ENCODE measurements at places on chromosomes 6 and 20. TPM values are rescaled to one million over a fixed set of nuclear protein-coding genes. Genes with fewer than 3 reads are reported as not detected.
A peak's percentile ranks its signal among the peaks of the same experiment; 100 is the strongest.

DNA sequence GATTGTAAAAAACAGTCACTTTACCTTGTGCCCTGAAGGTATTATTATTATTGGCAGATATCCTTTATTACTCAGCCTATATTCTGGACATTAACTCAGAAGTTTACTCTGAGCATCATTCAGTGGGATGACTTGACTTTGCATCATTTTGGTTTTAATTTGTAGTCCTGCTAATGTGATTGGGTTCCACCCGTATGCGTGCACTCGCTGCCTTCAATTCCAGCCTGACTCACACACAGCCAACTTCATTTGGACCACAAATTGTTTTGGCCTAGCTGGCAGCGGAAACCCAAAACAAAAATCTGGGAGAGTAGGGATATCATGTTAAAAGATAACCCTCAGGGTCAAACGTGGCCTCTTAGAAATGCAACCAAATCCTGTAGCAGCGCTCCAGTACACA is 704.4 kb upstream of the SLC35B3 start:
- peak; percentile 0 for DNase-seq

- DNase-seq: no peak
These were observed 54.4 kb downstream of the PCNA start for GRCh38 chr20:5065166-5065878.

DNA sequence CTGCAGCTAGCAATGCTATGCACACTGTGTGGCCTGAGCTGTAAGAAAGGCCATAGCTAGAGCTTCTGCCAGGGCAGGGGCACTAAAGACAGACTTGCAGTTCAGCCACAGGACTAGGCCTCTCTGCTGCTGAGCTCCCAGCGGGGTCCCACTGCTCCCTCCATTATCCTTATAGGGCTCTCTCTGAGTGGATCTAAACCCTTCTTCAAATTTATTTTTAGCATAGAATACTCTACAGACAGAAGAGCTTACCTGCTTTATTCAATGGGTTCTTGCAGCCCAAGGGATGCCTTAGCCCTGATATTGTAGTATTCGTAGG is 100.9 kb upstream of the MLN start:
- DNase-seq: no peak

DNA sequence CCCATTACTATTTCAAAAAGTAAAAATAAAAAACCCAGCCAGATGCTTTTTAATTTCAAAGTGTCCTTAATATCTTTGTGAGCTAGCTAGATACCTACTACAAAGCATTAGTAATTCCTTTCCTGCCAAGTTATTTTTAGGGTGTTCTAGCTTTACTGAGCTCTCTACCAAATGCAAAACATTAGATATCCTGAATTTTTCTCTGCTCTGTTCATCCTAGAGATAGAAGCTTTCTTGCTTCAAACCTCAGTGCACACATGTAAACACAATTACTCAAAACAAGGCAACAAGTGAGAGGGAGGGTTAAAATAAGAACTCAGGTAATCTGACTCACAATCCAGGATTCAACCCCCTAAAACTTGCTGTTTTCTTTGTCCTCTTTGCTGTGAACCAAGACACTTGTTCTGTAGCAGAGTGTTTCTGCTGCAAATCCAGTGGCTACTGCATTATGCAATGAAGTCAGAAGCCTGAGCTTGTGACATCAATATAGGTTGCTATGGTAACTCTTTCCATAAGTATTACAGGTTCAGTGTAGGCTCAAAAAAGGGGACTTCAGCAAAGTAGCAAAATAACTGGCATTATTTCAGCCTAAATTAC is 72.6 kb upstream of the STXBP5 start:
- DNase-seq: no peak

DNA sequence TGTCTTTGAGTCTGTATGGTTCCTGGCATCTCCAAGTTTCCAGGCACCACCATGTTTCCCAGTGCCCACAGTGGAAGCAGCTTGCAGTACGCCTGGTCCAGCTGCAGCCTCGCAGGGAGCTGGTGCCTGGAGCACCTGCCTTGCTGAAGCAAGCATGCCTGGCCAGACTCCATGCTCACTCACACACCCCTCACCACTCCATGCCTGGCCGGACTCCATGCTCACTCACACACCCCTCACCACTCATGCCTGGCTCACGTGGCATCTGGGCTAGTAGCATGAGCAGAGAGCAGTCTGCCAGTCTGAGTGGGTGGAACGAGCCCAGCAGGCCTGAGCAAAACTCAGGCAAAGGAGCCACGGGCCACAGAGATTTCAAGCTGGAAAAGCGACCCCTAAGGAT is 214.3 kb downstream of the TFAP2C start:
- DNase-seq: no peak

DNA sequence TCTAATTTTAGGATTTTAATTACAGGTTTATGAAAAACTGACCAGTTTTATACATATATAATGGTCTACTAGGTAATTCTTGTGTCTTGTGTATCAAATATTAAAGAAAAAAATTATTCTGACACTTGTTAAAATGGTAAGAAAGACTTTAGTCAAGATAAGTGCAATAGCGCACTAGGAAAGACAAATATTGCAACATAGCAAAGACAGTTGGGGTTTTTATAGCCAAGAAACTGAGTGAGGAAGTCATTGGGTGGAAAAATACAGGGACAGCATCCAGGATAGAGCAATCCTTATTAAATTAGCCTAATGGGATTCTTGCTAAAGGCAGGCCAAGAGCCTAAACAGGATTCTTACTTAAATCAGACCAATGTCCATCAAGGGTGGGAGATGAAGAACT is 71.1 kb downstream of the ROS1 start:
- DNase-seq: no peak

DNA sequence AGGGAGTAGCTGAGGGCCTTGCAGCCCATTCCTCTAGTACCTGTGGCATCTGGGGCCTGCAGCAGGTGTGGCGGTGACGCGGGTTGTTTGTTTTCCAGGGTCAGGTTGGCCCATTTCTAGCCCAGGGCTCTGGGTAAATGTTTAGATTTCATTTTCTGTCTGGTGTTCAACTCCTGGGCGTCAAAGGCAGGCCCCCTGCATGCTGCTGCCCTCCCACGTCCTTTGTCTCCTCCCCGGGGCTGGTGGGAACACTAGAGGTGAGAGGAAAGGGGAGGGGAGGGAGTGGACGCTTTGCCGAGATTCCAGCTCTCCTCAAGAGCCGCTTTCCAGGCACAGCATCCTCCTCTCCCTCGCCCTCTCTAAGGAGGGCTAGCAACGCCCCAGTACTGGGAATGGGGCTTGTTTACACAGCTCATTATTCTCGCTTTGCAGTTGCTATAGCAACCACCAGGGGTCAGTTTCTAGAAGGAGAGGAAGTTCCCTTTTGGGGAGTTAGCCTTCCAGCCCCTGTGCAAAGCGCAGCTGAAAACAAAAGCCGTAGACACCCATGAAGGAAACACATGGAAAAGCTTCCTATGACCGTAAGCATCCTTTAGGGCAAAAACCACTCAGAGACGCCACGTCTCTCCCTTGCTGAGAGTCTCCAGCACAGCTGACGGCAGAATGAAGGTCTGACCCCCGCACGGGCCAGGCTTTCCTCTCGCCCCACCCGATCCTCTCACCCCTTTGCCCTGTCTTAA is 170.6 kb downstream of the LY86 start:
- peak; percentile 92 for DNase-seq

DNA sequence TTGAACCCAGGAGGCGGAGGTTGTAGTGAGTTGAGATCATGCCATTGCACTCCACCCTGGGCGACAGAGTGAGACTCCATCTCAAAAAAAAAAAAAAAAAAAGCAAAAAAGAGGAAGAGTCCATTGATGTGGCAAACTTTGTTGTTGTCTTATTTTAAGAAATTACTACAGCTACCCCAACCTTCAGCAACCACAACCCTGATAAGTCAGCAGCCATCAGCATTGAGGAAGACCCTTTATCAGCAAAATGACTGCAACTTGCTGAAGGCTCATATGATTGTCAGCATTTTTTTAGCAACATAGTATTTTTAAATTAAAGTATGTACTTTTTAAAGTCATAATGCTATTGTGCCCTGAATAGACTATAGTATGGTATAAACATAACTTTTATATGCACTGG is 48.8 kb downstream of the ZFP64 start:
- DNase-seq: no peak

DNA sequence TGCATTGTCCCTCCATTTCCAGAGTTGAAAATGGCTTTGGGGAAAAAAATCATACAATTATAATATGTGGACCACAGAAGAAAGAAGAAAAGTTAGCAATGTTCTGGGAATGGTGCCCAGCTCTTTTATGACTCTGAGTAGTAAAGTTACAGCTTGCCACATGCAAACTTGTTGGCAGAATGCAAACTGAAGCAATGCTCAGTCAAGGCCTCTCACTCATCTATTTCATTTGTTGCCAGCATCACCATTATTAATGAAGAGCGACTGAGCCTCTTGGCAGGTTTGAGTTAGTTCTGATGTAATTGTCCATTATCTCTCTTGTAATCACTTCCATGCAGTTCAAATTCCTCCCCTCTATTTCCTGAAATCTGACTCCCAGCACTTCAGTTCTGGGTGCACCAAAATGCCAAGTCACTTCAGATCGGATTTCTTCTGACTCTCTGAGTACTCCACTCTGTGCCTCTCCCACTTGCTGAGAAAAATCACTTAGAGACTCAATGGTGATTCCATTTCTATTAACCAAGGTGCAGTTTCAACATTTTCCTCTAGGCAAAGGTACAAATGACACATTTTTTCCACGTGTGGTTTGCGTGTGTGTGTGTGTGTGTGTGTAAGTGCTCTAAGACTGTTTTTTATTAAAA is 154.4 kb upstream of the STMND1 start:
- peak; percentile 86 for DNase-seq

GRCh38 chr6:17393892-17394631 is 667 bp downstream of the CAP2 start:
- peak; percentile 81 for DNase-seq

GRCh38 chr6:111777357-111777756 is 95.9 kb downstream of the FYN start:
- DNase-seq: no peak

- no peak for DNase-seq
These were observed 62.0 kb upstream of the HFE start for GRCh38 chr6:26025047-26025893.

DNA sequence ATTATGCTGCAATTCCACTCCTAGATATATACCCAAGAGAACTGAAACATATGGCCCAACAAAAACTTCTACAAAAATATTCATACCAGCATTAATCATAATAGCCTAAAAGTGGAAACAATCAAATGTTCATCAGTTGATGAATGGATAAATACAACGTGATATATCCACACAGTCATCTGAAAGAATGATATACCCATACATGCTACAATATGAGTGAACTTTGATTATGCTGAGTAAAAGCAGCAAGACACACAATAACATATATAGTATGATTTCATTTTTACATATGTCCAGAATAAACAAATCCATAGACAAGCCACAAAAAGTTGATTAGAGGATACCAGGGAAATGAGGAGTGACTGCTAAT is 30.7 kb downstream of the CDK19 start:
- DNase-seq: no peak

- DNase-seq: no peak
These were observed 451.0 kb upstream of the SULF2 start for GRCh38 chr20:48236000-48236970.

- peak; percentile 47 for DNase-seq
These were observed 15.9 kb downstream of the AGPAT4 start for GRCh38 chr6:161257793-161258457.

DNA sequence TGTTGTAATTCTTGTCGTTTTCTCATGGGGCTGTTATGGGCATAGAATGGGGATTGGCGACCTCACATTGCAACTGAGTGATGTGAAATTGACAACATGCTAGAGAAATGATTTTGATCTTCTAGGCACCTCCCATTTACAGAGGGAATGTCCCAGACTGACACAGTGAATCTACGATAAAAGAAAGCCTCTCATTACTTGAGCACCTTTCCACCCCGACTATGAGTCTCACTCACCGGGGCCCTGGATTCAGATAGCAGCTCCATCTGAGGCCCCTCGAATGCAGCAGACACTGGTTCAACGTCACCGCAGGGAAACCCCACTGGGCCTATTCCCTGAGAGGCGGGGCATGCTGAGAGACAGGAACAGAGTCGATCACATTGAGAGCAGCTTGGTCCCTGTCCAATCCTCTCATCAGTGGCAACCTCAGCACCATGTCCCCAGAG is 49.1 kb downstream of the NFATC2 start:
- DNase-seq: no peak

DNA sequence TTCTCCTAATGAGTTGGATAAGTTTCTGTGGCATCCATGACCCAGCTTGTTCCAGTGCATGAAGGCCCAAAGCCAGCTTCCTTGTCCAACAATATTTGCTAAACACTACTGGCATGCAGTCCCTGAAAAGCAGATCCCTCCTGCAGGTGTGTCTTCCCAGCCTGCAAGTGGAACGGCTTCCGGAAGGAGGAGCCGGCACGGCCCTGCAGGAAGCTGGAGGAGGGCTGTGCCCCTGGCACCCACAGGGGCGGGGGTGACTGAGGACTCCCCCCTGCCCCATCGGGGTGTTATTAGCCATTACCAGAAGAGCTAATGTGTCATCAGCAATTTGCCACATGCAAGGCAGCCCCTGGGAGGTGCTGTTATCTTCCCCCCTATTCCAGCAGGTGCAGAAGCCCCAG is 27.4 kb downstream of the NPEPL1 start:
- DNase-seq: no peak

- no peak for DNase-seq
These were observed 81.3 kb downstream of the C6orf52 start for GRCh38 chr6:10613077-10613476.

C20orf144 gene
- polyA plus RNA-seq: 0.14 TPM

FBXO9 gene
- 62.2 TPM for polyA plus RNA-seq

CALHM4 gene
- not detected for polyA plus RNA-seq

LRRN4 gene
- polyA plus RNA-seq: 0.11 TPM

HEY2 gene
- polyA plus RNA-seq: 7.7 TPM

GMPR gene
- polyA plus RNA-seq: 46.4 TPM

AGPAT4 gene
- 9.1 TPM for polyA plus RNA-seq

SERPINB1 gene
- polyA plus RNA-seq: 17.0 TPM

KLC4 gene
- 29.9 TPM for polyA plus RNA-seq

PPIL6 gene
- polyA plus RNA-seq: 5.2 TPM

SRMS gene
- polyA plus RNA-seq: not detected

BMP5 gene
- 9.5 TPM for polyA plus RNA-seq

APOM gene
- polyA plus RNA-seq: 5.1 TPM

TMEM217 gene
- 0.61 TPM for polyA plus RNA-seq

CAGE1 gene
- polyA plus RNA-seq: 0.12 TPM
